HS-5 (cell line): ENCODE measurements at places on chromosomes 5 and 9.

- DNase-seq, result no peak
These were observed 413.5 kb downstream of the NFIB start for GRCh38 chr9:13900449-13900848.

DNA sequence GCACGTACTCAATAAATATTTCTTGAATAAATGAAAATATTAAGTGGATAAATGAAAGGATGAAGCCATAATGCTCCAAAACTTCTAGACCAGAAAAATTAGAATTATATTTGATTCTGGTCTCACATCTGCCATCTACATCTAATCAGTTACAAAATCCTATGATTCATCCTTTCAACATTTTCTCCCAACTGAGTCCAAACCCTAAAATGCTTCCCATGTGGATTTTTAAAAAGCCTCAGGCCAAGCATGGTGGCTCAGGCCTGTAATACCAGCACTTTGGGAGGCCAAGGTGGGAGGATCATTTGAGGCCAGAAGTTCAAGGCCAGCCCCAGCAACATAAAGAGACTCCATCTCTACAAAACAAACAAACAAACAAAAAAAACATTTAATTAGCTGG lies 31.6 kb upstream of the FST start:
- no peak for DNase-seq

DNA sequence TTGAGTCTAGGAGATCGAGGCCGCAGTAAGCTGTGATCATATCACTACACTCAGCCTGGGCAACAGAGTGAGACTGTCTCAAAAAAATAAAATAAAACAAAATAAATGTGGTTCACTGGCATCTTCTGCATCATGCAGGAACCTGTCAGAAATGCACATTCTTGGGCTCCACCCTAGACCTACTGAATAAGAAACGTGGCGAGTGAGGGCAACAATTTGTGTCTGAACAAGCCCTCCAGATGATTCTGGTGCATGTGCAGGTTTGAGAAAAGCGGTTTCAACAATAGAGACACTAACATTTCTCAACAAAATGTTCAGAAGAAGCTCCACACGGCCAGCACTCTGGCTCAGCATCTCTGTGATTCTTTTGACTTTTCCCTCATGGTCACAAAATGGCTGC lies 42.8 kb upstream of the CPEB4 start:
- no peak for DNase-seq

DNA sequence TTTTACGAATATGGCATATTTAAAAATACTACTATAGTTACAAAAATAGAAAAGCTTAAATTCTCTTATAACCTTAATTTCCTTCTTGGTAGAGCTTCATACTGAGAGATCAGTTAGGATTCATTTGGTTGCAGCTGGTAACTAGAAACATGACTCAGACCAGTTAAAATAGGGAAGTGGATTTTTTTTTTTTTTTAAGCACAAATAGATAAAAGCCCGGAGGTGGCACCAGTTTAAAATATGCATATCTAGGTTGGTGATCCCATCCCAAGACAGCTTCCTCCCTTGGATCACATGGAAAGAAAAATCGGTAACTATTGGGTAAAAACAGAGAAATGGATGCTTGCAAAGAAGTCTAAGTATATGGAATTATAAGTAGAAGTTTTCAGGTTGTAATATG lies 1634.3 kb downstream of the MAT2B start:
- DNase-seq, result no peak

DNA sequence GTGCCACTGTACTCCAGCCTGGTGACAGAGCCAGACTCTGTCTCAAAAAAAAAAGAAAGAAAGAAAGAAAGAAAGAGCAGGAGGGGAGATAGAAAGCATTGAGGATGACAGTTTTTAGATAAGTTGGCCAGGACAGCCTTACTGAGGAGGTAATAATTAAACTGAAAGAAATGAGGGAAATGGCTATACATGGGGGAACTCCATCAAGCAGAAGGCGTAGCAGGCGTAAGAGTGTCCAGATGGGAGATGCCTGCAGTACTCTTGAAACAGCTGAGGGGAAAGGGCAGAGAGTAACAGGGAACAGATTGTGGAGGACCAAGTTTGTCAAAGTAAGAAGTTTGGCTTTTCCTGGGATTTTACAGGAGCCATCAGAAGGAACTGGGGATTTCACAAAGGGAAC lies 57.5 kb downstream of the HMGCS1 start:
- DNase-seq, result no peak

DNA sequence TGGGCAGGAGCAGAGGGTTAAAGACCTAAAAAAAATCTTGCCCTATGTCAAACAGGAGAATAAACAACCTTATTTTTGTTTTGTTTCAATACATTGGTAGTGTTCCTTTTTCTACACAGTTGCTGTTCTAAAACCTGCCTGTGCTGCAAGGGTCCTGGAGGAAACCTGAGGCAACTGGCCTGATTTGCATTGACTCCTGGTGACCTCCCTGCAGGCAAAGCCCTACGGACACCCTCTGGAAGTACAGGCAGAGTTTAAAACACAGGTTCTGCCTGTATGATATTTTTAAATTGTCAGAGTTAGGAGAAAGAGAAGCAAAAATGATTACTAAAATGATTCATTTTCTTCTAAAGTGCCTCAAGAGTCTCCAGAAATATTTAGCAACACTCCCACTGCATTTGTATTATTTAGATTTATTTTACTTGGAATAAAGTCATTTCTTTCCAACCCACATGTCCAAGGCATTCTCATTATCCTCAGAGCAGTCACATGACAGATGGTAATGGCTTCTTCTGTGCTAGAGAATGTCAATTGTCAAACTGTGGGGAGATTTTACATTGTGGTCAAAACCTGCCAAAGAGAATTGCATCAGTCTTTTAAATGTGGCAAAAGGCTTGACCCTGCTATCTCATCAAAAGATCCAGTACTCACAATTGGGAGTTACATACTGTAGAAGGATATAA lies 559.6 kb downstream of the CETN3 start:
- DNase-seq, result no peak

DNA sequence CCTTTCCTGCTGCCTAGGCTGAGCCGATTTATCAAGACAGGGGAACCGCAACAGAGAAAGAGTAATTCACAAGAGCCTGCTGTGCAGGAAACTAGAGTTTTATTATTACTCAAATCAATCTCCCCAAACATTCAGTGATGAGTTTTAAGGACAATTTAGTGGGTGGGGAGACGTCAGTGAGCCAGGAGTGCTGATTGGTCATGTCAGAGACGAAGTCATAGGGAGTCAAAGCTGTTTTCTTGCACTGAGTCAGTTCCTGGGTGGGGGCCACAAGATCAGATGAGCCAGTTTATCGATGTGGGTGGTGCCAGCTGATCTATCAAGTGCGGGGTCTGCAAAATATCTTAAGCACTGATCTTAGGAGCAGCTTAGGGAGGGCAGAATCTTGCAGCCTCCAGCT lies 19.0 kb downstream of the SNX24 start:
- no peak for DNase-seq

GRCh38 chr5:130476325-130476724 lies 572.1 kb downstream of the CHSY3 start:
- DNase-seq, result no peak
